ENCODE measurements at places on chromosomes 13 and 19. TPM values are rescaled to one million over a fixed set of nuclear protein-coding genes. Genes with fewer than 3 reads are reported as not detected.

- DNase-seq = no peak
Observed at GRCh38 chr13:41639237-41639904, 182.0 kb downstream of the RGCC start.

GRCh38 chr13:112837371-112838037, 131.5 kb upstream of the MCF2L start:
- DNase-seq = no peak

DNA sequence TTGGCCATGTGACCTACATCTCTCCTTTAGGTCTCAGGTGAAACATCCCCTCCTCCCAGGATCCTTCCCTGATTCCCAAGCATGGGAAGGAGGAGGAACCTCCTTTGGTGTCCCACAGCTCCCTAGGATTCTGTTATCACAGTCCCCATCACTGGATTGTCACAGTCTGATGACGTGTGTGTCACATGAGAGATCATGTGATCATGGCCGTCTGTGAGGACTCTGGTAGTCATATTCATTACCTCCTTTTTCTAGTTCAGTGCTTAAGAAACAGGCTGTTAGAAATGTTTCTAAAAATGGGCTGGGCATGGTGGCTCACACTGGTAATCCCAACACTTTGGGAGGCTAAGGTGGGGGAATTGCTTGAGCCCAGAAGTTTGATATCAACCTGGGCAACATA, 3.0 kb downstream of the DHX34 start:
- DNase-seq = no peak

DNA sequence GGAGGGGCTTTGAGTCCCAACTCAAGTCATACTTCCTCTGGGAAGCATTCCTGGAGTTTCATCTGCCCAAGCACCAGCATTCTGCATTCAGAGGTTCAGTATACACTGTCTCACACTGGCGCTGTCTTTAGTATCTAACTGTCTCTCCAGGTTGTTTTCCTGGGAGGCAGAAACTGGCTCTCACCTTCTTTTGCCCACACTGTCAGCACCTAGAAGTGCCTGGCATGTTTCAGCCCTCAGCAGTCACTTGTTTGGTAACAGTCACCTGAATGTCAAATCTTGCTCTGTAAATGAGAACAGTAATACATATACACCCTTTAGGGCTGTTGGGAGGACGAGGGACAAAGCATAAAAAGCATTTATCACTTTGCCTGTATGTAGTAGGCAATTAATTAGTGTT, 339.6 kb downstream of the UQCRFS1 start:
- DNase-seq = no peak

DNA sequence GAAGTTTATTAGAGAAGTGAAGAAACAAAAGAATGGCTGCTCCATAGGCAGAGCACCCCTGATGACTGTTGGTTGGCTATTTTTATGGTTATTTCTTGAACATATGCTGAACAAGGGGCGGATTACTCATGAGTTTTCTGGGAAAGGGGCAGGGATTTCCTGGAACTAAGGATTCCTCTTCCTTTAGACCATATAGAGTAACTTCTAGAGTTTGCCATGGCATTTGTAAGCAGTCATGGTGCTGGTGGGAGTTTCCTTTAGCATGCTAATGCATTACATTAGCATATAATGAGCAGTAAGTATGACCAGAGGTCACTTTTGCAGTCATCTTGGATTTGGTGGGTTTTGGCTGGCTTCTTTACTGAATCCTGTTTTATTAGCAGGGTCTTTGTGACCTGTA, 38.7 kb upstream of the PCDH8 start:
- DNase-seq = no peak

DNA sequence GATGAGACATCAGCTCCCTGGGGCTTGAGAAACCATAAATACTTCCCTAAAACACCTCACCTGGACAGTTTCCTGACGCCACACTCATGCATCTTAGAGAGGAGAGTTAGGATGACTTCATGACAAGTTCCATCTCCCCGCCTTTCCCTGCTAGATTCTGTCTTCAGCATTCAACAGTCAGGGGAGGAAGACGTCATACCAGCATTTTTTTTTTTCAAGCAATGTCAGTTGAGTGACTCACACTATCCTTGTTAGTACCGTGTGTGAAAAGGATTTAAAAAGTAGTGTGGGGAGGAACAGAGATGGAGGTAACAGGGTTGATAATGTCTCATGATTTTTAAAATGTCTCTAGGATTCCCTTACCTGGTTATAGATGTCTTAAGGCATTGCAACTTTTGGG, at the start of gene OR7D2:
Gene OR7D2 (plus strand): TSS at position 79 of the 400 bp plus-strand sequence. CDS start 6,803 bp downstream, outside the sequence.
- DNase-seq = no peak

GRCh38 chr13:80237646-80238045, 103.3 kb downstream of the SPRY2 start:
- no peak for DNase-seq

Gene MISP3
- 21.6 TPM for total RNA-seq

GRCh38 chr19:7970716-7971448, 27.4 kb upstream of the TIMM44 start:
- DNase-seq = no peak

Gene BEST2
- not detected for total RNA-seq

Data from mucosa of gallbladder (tissue), 1 donor.